ENCODE measurements at places on chromosomes 12 and 14.
A peak's percentile ranks its signal among the peaks of the same experiment; 100 is the strongest.

DNA sequence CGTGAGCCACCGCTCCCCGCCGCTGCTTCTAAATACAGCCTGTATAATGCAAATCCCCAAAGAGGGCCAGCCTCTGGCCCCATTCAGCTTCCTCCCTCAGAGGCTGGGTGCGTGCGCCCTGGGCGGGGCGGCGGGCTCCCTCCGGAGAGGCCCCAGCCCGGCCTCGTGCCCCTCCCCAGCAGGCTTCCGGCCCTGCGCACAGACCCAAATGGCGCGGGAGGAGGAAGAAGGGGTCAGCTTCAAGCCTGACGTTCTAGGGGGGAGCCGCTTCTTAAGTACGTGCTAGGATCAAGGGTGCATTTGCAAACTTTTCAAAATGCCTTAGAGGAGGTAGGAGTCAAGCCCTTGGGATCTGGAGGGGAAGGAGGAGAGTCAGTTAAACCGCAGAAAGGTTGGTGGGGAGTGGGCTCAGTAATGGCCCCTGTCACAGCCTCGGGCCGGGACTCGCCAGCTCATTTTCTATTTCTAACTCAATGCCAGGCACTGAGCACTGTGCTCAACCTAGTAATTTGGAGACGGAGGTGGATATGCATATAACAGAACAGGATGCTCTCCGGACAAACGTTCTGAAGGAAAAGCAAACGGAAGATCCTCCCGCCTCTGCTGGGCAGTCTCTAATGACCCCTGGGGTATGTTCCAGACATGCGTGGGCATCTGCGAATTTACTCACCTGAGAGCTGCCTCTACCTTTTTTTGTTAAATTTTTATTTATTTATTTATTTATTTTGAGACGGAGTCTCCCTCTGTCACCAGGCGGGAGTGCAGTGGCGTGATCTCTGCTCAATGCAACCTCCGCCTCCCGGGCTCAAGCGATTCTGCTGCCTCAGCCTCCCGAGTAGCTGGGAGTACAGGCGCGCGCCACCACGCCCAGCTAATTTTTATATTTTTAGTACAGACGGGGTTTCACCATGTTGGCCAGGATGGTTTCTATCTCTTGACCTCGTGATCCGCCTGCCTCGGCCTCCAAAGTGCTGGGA lies 32.3 kb downstream of the NINJ2 start:
- DNase-seq: peak; percentile 37

DNA sequence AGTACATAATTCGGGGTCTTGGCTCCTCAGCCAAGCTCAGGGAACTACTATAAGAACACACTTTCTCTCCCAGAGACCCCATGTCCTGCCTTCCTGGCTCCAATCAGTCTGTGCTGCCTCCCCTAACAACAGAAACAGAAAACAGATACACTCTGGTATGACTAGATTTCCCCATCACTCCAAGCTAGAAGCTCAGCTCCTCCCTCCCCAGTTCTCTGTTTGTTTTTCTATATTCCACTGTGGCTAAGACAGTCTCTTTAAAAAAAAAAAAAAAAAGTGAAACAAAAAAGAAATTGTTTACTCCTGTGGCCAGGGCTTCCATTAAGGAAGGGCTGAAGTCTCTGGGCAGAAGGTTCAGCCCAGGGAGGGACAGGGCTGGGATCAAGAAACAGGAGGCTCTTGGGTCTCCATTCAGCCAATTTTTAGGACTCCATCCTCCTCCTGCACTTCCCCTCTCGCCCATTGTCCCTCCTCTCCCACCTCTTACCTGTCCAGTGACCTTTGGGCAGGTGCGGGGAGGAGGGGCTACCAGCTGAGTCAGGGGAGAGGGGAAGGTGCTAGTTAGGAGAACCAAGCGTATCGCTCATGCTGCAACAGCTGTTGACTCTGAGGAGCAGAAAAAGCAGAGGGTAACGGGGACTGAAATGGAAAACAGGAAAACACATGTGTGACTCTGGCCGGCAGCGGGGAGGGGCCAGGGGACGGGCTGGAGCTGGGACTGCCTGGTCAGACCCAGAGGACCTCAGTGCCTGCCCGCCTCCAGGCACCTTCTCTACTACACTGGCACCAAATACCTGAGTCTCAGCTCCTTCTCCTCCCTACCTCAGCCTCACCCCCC lies 4.1 kb upstream of the SLC7A7 start:
- no peak for DNase-seq

DNA sequence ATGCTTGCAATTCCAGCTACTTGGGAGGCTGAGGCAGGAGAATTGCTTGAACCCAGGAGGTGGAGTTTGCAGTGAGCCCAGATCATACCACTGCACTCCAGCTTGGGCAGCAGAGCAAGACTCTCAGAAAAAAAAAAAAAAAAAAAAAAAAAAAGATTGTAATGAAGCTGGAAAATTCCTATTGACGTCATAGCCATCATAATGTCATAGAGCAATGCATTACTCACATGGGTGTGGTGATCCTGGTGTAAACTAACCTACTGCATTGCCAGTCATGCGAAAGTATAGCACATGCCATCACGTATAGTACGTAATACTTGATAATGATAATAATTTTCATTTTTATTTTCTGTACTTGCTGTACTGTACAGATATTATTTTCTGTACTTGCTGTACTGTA lies 42.7 kb upstream of the NID2 start:
- DNase-seq: no peak

GRCh38 chr12:104526320-104526719 lies 69.6 kb downstream of the CHST11 start:
- no peak for DNase-seq

GRCh38 chr12:19409376-19409775 lies 29.9 kb upstream of the AEBP2 start:
- DNase-seq: no peak

- no peak for DNase-seq
Observed at GRCh38 chr12:132190012-132190755, 45.9 kb downstream of the NOC4L start.

Data from stimulated activated CD4-positive, alpha-beta T cell treated with anti-CD3 and anti-CD28 coated beads, Interleukin-1b, Interleukin-23, amount 100 ng/mL, for 1 hour (primary cell).